ENCODE measurements at places on chromosomes 2 and 18.

GRCh38 chr18:75207310-75208154 is 1.4 kb downstream of the PTGR3 start:
- DNase-seq = peak; percentile 64

DNA sequence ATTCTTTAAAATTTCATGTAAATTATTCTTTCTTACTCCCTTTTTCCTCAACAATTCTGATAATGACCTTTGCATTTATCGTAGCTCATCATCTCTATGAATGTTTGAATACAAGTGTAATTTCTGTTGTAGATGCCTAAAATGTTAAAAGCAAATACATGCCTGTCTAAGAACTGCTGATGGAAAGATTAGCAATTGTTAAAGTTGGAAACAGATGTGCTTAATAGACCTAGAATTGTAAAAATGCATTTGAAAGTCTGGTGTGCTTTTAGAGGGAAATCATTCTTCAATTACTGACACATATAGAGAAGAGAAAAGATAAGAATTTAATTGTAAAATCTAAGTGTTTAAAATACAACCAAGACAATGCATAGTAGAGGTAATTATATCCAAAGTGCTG is 50.4 kb downstream of the CCDC102B start:
- no peak for DNase-seq

GRCh38 chr2:46657042-46657504 is 177.7 kb downstream of the TMEM247 start:
- DNase-seq = no peak

DNA sequence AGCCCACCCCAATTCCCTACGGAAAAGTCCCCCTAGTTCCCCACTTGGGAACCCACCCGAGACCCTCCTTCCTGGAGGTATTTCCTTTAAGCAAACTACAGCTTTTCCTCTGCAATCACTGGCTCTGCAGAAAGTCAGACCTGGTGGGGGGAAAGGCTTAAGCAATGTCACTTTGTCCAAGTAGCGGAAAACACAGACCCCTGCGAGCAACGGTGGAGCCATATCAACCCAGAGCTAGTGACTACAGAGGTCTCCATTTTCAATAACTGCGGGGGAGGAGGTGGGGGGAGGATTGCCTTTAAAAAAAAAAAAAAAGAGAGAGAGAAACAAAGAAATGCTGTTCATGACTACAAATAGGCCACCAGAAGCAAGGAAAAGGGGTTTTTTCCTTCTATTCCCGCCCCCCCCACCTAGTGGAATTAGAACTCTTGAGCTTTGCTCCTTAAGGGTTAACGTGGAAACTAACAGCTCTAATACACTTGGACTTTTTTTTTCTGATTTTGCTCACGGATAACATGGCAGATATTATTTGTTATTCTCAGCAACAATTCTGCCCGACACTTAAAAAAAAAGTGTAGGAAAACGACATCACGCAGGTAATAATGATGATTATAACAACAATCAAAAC is 1.1 kb upstream of the FRZB start:
- DNase-seq = no peak

- DNase-seq = peak; percentile 12
These were observed 6.7 kb downstream of the GALNT3 start for GRCh38 chr2:165787334-165787733.

DNA sequence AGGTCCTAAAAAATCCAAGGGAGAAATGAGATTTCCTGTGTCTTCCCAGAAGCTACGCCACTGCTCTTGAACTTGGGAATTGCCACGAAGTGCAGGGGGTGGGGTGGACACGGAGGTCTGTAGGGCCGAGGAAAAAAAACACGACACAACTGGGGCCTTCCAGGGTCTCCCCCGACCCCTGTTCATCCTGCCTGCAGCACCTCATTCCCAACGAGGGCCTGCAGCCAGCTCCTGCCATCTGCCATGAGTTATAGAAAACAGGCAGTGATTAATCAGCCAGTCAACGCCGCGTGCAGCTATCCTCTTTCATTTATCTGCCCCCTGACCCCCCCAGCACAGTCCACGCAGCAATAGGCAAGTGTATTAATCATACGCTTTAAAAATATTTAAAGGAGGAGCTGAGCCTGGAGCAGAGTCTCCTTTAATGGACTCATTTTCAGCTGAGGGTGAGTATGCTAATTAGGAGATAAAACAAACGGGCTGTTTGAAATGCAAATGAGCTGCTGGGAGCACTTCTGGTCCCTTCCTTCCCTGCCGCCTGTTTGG is 209.9 kb downstream of the TFCP2L1 start:
- peak; percentile 95 for DNase-seq

GRCh38 chr2:166365803-166366420 is 9.8 kb downstream of the SCN9A start:
- peak; percentile 24 for DNase-seq

DNA sequence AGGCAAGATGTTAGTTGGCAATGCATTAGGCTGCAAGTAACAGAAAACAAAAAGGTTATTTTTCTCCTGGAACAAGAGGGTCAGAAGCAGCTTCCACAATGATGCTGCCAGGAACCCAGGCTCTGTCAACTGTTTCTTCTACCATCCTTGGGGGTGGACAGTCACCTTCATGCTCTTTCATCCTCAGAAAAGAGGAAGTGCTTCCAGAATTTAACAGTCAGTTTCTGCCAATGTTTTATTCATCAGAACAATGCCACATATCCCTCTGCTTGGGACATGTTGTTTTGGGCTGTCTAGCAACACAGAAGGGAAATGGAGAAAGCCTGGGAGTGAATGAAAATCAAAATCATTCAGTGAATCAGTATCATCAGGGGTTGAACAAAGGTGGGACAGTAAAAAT is 7.1 kb downstream of the TMEM182 start:
- no peak for DNase-seq

DNA sequence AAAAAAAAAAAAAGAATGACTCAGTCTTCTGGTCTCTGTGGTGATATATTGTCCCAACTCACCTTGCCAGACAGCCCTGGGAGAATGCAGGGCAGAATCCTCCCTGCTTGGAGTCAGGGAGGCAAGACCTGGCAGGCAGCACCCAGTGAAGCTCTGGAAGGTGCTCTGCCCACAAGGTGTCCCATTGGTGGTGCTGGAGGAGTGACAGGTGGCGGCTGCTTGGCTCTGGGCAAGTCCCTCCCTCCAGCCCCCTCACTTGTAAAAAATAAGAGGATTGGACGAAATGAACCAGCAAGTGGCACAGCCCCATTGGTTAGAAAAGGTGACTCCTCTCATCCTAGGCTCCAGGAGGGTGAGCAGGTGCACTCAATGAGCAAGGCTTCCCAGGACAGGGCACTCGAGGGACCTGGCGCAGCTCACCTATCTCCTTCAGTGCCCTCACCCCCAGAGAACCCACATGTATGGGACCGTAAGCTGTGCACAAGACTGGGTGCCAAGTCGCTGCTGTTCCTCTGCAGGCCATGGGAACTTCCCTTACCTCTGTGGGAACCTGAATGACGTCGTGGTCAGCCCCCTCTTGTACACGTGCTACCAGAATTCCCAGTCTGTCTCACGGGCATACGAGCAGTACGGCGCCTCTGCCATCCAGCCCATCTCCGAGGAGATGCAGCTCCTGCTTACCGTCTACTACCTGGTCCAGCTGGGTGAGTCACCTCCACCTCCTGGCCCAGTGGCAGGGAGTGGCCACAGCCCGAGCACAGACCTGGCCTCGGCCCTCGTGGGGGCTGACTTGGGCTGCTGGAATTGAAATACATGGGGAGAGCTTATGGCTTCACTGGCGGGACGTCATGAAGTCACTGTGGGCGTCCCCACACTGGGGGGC is 54.6 kb downstream of the GREB1 start:
- DNase-seq = no peak

- no peak for DNase-seq
These were observed 287.4 kb upstream of the HDAC4 start for GRCh38 chr2:239688122-239688681.

- no peak for DNase-seq
These were observed 221.7 kb downstream of the PHLPP1 start for GRCh38 chr18:62937065-62937464.

- DNase-seq = no peak
These were observed 13.3 kb downstream of the LYG2 start for GRCh38 chr2:99242151-99242550.
